ENCODE measurements at places on chromosomes 12 and 14. TPM values are rescaled to one million over a fixed set of nuclear protein-coding genes. Genes with fewer than 3 reads are reported as not detected.

Gene TPH2
- total RNA-seq, result not detected

Gene PHC1
- 30.2 TPM for total RNA-seq

Gene ITPR2
- 10.0 TPM for total RNA-seq

Gene TEAD4
- total RNA-seq, result 38.1 TPM

Gene NTF3
- not detected for total RNA-seq

Gene SEL1L
- 28.2 TPM for total RNA-seq

Gene HOXC4
- total RNA-seq, result 2.3 TPM

Gene KERA
- total RNA-seq, result not detected

Gene NANOG
- total RNA-seq, result not detected

Gene ADAMTS20
- 0.98 TPM for total RNA-seq

Gene EGLN3
- total RNA-seq, result 0.45 TPM

Gene PAX9
- 7.0 TPM for total RNA-seq
